ENCODE measurements at places on chromosomes 5 and 9. TPM values are rescaled to one million over a fixed set of nuclear protein-coding genes. Genes with fewer than 3 reads are reported as not detected.

DNA sequence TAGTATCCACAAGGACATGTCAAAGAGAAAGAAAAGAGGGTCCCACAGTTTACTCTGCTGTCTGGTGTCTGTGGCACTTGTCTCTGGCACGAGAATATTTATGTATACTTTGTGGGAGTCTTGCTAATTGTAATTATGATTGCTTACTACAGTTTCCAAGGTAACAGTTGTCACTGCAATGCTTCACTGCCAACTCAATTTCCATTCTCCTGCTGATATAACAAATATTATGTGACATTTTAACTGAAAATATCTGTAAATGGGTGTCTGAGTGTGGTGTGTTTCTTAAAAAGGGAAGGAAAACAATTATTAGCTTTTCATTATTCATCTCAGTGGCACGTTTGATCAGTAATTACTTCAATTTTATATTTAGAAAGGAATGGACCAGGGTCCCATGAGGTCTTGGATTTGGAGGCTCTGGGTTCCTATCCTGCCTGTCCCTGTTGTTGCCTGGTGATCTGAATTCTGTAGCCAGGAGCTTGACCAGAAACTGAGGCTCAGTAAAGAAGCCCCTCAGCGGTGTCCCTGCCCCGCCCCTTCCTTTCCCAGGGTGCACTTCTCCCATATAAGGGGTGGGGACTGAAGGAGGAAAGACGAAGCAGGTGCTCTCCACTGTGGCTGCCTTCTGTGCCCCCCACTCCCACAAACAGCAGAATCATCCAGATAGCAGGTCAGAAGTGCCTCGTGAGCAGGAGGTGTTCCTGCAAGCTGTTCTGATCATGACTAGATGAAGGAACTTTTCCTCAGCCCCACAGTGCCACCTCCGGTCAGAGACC is 137.3 kb upstream of the KIF2A start:
- H3K27me3 ChIP-seq: peaks cover 11% of the 10 kb centered on the region
- H3K4me1 ChIP-seq: no peaks in the 10 kb centered on the region
- no peaks in the 10 kb centered on the region for H3K36me3 ChIP-seq
- DNase-seq: no peak
- H3K27ac ChIP-seq: no peak overlapping the region

GRCh38 chr5:26889815-26890214 is 148.6 kb downstream of the CDH9 start:
- no peaks in the 10 kb centered on the region for H3K4me1 ChIP-seq
- H3K27me3 ChIP-seq: no peaks in the 10 kb centered on the region

GGTA1 gene
- total RNA-seq: not detected

GRM6 gene
- total RNA-seq: not detected

GRCh38 chr5:145811834-145812625 is 23.1 kb downstream of the PRELID2 start:
- no peak overlapping the region for H3K27ac ChIP-seq
- H3K27me3 ChIP-seq: no peaks in the 10 kb centered on the region
- no peak for DNase-seq
- no peak overlapping the region for H3K4me3 ChIP-seq
- no peaks in the 10 kb centered on the region for H3K36me3 ChIP-seq

DNA sequence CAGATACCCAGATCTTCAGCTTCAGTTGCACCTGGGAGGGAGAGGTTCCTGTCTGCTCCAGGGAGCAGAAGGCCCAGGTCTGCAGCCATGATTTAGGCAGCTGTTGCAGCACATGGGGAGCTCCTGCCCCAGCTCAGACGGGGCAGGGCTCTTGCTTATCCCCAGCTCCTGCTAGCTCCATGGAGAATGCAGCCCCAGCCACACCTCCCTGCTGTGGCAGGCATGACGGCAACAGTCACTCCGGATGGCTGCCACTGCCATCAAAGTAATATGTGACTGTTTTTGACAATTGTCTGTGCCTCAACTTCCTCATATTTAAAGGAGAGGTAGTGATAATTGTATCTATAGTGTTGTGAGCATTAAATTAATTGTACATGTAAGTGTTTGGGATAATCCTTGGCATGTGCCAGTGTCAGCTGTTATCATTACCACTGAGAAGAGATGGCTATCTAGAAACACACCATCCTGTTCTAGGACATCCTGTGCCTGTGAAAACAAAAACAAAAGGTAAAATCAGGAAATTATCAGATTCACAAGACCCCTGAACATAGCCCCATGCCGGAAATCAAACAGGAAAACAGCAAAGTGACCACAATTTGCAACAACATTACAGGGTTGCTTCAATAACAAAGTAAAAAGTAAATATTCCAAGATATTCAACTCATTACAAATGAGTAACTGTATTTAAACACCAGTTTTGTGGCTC is 1048.8 kb upstream of the ACO1 start:
- H3K27me3 ChIP-seq: no peaks in the 10 kb centered on the region
- no peak overlapping the region for H3K4me3 ChIP-seq
- H3K27ac ChIP-seq: peak overlapping the region; percentile 37
- peaks cover 2% of the 10 kb centered on the region for H3K36me3 ChIP-seq

DNA sequence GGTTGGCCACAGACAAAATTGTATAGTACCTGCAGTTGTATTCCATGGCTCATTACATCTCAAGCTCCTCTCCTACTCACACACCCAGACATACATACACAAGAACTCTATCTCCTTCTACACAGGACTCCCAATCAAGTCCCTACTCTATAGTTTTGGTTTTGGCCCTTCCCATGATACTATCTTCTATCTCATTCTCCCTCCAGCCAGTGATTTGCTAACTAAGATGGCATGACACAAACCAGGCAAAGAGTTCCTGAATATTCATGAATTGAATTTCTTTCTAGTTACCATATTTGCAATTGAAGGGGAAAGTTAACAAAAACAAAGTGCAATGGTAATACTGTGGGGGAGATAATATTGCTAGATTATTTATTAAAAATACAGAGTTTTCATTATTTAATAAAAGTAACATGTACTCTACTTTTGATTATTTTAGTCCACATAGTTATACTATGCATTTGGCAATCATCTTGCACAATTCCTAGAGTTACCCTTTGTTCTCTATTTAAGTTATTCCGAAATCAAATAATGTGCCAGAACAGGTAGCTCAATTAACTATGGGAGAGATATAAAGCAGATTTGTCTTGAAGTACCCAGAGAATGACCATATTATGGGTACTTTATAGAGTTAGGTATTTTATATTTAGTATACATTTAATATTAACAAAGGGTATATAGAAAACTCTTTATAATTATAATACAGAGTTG is 9.6 kb upstream of the LURAP1L start:
- no peaks in the 10 kb centered on the region for H3K4me1 ChIP-seq
- no peaks in the 10 kb centered on the region for H3K27me3 ChIP-seq
- no peak for DNase-seq
- H3K4me3 ChIP-seq: no peak overlapping the region

- H3K36me3 ChIP-seq: no peaks in the 10 kb centered on the region
- peak; percentile 41 for DNase-seq
- H3K4me1 ChIP-seq: peaks cover 4% of the 10 kb centered on the region
- no peak overlapping the region for H3K27ac ChIP-seq
Observed at GRCh38 chr9:21252721-21253547, 13.1 kb upstream of the IFNA14 start.

LPAR1 gene
- not detected for total RNA-seq

- no peak overlapping the region for H3K4me3 ChIP-seq
- peaks cover 21% of the 10 kb centered on the region for H3K4me1 ChIP-seq
- no peak overlapping the region for H3K27ac ChIP-seq
- no peak for DNase-seq
- H3K36me3 ChIP-seq: peaks cover 63% of the 10 kb centered on the region
- H3K27me3 ChIP-seq: no peaks in the 10 kb centered on the region
Observed at GRCh38 chr5:50768634-50769033, 102.2 kb downstream of the PARP8 start.

GRCh38 chr9:137030006-137030405 is 1.9 kb downstream of the FUT7 start:
- H3K36me3 ChIP-seq: no peaks in the 10 kb centered on the region
- H3K4me1 ChIP-seq: peaks cover 59% of the 10 kb centered on the region
- peak overlapping the region; percentile 65 for H3K4me3 ChIP-seq
- peak overlapping the region; percentile 90 for H3K27ac ChIP-seq

All from activated CD8-positive, alpha-beta memory T cell treated with anti-CD3 and anti-CD28 coated beads, Interleukin-2, amount 10 ng/mL, durations not matched to agents 7 days and 5 days (primary cell).